ENCODE measurements at places on chromosomes 5 and 9.

DNA sequence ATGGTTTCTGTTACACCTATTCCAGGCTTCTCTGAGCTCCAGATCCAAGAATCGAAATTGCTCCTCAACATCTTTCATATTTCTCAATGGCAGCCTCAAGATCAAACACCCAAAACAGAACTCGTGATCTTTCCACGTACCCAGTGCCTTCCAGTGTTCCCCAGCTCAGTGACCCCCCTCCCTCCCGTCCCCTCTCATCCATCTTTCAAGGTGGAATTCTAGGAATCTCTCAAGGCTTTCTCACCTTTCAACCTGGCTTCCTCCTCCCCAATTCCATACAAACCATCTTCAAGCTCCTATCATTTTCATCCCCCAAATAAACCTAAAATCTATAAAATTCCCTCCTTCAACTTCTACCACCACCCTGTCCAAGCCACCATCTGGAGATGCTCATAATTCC lies 615.3 kb downstream of the BNC2 start:
- DNase-seq = no peak

DNA sequence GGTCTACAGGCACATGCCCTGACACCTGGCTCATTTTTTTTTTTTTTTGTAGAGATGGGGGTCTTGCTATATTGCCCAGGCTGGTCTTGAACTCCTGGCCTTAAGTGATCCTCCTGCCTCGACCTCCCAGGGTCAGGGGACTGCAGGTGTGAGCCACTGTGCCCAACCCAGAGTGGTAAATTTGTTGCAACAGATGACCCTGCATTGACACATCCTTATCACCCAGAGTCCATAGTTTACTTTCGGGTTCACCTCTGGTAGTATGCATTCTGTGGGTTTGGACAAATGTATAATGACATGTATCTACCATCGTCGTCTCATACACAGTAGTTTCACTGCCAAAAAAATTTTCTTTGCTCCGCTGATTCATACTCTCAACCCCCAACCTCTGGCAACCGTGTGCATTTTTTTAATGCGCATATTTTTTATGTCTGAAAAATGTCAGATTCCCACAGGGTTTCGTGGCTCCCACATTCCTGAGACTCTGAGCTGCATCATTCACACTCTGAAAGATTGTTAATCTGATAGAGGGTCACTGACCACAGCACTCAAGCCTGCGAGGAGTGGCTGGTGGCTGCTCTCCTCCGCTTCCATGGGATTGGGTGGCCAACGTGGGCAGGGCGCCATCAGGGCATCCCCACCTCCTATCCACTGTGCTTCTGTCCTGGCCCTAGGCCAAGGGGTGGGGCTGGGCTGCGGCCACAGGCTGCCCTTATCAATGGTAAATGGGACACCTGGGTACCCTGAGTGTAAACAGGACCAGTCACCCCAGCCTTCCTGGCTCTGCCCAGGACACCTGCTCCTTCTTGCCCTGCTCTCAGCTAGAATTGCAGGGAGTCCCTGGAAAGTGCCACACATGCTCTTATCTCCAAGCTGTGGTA lies 9.6 kb downstream of the NDST1 start:
- no peak for DNase-seq

DNA sequence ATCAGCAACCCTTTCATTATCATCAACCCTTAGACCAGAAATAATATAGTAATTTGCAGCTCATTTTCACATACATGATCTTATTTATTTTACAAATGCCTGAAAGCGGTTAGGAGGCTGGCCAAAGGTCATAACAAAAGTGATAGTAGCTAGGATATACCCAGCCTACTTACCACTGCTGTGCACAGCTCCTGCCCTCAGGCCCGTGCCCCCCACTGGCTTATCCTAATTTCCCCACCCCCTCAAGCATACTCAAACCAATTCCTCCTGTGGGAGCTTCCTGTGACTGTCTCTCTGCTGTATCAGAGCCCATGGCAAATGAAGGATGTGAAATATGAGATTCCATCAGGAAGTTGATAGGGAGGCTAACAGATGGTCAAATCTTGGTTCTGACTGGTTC lies 14.8 kb downstream of the FAM219A start:
- DNase-seq = no peak

GRCh38 chr9:132572921-132573320 lies 9.5 kb upstream of the BARHL1 start:
- DNase-seq = no peak

DNA sequence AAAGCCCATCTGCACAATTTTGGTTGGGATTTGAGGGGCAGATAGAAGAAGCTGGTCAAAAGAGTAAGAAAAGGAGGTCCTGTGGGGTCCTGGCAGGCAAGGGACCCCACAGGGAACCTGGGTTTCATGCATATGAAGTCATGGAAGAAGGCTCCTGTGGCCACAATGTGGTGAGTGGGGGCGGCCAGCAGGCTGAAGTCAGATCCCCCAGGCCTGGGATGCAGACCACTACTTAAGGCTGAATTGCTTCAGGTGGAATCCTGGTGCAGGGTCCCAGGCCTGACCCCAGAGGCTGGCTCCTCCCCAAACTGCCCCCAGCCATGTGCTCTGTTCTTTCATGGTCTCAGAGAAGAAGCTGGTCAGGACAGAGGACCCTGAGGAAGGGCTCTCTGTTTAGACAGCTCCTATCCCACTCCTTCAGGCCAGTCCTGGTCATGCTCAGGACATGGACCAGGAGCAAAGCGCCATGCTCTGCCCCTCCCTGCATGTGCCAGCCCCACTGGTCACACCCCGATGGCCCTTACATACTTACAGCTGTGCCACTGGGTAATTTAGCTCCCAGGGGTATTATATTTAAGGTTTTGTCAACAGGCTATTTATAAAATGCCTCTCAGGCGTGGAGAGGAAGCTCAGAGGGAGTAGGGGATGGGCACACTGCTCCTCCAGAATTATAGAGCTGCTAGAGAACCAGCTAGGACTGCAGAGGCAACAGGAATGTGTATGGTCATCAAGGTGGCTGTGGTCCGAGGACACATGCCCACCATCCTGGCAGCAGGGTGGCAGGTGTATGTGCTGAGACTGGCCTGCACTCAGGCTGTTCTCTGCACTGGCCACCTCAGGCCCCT lies 33.4 kb downstream of the C5orf15 start:
- DNase-seq = no peak

GRCh38 chr9:108468364-108468763 lies 387.4 kb downstream of the ACTL7B start:
- DNase-seq = no peak

DNA sequence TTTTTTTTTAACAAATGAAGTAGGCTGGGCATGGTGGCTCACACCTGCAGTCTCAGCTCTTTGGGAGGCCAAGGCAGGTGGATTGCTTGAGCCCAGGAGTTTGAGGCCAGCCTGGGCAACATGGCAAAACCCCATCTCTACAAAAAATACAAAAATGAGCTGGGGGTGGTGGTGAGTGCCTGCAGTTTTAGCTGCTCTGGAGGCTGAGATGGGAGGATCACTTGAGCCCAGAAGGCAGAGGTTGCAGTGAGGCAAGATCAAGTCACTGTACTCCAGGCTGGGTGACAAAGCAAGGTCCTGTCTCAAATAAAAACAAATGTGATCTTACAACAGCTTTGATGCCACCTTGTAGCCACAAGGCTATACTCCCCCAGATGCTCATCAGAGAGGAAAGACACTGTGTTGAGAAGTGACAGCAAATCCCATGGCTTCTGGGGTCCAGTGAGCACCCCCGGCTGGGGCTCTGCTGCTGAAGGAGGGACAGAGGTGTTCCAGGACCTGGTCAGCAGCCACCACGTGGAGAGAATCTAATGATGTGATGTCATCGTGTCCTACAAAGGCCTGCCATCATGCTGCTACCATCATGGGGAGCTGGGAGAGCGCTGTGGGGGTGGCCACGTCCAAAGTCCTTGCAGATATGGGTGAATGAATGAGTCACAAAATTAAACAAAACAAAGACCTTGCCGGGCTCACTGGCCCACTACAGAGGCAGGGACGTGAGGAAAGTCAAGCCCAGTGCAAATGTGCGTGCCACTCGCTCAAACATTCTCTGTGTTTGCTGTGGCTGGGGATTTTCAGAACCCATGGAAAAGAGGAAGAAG lies 60.7 kb downstream of the PRRT1B start:
- DNase-seq = no peak

- no peak for DNase-seq
These were observed 194.4 kb upstream of the TLE4 start for GRCh38 chr9:79377339-79377855.

DNA sequence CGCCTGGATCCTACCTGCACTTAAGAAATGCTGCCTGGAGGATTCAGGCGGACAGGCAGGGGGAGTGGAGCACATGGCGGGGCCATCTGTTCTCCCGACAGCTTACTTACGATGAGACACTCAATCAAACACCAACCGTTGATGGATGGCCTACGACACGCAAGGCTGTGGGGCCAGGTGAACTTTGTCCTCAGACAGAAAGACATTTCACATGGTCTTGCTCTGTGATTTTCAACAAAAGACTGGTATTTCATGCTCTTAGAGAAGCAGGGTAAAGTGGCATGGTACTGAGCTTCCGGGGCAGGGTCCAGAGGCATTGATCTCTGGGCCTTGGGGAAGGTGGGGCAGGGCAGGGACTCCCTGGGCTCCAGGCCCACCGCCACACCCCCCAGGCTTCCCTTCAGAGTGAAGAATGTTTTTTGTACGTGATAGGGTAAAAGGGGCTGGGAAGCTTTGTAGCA lies 9.1 kb upstream of the OLFM1 start:
- no peak for DNase-seq

DNA sequence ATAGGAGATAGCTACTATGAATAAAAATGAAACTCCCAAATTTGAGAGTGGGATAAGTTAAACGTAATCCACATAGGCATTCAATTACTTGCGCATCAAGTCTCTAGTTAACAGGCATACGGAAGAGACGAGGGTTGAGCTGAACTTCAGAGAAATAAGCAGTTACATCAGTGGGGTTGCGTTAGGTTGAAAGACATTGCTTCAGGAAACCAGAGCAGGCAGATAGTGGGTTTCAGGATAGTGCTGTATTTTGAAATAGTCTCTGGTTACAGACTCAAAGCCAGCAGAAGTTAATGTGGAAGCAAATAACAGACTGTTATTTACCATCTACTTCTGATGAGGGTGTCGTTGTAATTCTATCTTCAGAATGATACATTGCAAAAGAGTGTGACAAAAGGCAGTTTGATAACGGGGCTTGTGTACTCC lies 533.4 kb downstream of the PDE4D start:
- DNase-seq = no peak

DNA sequence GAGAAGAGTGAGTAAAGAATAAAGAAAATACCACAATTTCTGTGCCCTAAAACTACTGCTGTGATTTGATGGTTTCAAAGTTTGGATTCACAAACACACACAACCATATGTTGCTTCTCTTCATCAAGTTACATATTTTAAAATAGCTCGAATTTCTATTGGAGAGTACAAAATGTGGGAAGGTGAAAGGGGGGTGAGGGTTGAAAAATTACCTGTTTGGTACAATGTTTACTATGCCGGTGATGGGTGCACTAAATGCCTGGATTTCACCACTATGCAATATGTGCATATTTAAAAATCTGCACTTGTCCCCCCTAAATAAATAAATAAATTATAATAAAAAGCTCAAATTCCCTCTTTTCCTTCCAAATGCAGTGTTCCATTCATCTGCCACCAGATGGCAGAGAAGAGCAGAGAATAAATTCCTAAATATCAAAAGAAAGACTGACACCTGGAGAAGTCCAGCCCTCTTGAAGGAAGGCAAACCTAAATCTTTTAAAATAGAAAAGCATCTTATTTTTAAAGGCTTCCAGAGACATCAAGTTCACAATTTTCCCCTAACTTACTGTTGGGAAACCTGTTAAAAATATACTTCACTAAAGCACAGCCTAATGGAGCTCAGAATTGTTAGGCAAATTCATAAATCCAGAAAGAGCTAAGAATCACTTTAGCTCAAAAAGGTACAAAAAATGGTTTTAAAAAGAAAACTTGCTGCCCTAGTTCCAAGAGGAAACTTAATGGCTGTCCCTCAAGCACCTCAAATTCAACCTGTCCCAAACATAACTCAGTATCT lies 24.8 kb upstream of the HNRNPA0 start:
- peak; percentile 55 for DNase-seq

GRCh38 chr9:127074561-127075548 lies 47.6 kb downstream of the ANGPTL2 start:
- DNase-seq = peak; percentile 37

GRCh38 chr9:131398204-131398603 lies 4.3 kb downstream of the PRRC2B start:
- DNase-seq = no peak

DNA sequence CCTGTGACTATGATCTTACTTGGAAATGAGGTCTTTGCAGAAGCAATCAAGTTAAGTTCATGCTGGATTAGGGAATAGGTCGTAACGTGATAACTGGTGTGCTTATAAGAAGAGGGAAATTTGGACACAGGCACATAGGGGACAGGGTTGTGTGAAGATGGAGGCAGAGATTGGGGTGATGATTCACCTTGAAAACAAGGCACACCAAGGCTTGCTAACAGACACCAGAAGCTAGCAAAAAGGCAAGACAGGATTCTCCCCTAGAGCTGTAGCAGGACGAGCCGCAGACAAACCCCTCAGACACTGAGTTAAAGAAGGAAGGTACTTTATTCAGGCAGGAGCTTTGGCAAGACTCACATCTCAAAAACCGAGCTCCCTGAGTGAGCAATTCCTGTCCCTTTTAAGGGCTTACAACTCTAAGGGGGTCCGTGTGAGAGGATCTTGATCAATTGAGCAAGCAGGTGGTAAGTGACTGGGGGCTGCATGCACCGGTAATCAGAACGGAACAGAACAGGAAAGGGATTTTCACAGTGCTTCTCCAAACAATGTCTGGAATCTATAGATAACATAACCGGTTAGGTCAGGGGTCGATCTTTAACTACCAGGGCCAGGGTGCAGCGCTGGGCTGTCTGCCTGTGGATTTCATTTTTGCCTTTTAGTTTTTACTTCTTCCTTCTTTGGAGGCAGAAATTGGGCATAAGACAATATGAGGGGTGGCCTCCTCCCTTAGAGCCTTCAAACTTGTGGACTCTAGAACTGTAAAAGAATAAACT lies 57.5 kb upstream of the S1PR3 start:
- no peak for DNase-seq
